ENCODE measurements at places on chromosomes 1 and 21.
A peak's percentile ranks its signal among the peaks of the same experiment; 100 is the strongest.

DNA sequence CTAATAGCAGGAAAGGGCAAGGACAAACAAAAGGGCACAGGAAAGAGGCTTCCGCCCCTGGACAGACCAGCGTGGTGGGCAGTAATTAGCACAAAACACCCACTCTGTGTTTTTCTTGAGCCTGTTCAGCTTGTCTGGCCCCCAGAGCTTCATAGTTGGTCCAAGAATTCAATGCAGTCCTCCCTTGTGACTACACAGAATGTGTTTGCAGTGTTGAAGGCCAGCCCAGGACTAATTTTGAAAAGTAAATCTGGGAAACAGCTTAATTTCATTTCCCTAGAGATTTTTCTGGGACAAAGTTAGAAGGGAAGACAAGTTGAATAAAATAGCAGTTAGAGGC, 49.2 kb upstream of the LMO4 start:
- no peak for DNase-seq

GRCh38 chr1:202311875-202312635, 29.7 kb downstream of the UBE2T start:
- DNase-seq, result peak; percentile 55

DNA sequence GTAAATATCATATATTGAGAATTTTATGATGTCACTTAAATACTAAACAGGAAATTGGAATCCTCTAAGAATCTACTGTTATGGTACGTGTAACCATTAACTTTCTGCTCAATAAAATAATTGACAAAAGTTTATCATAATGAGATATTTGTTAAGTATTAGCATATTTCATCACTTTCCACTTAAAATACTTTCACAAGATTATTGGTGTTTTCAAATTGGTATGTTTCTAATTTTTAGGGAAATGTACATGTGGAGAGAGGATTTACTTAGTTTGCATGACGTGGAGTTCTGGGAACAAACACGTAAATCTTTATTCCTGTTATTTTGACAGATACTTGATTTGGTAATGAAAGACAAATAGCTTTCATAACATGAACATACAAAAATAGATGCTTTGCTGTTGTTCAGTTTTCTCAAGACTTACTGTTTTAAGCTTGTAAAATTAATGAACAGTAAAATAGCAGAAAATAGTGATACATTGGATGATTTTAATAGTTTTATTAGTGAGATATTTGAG, 1.6 kb downstream of the SRSF11 start:
- DNase-seq, result no peak

DNA sequence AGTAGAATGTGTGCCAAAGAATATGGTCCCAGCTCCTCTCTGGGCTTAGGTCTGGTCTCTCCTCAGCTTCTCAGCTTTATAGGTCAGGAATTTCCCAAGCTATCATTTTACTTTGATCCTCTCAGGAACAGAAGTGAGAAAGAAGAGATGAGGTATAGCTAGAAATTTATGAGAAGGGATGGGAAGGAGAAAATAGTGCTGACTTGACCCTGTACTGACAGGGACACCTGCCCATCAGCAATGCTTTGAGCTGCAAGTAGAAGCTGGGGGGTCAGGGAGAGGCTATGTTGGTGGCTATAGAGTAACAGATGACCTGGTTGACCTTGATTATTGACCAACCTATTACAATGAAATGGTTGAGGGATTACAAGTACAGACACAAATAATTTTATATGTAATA, 75.0 kb downstream of the XCL2 start:
- DNase-seq, result no peak

GRCh38 chr1:44113095-44113609, 5.5 kb upstream of the KLF17 start:
- DNase-seq, result no peak

DNA sequence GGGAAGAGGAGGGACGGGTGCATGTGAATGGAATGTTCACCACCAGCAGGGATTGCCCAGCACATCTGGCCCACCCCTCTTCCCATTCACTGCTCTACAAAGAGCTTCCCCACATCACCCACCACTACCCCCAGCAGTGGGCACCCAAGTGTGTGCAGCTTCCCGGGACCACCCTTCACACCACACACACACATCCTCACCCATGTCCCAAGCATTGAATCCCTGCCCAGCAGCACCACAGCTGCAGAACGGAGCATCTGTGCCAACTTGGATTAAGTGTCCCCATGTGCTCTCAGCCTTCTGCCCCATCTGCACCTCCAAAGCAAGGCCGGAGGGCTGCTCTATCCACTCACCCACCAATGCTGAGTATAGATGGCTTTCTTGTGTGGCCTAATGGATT, 141.4 kb downstream of the PSMG1 start:
- no peak for DNase-seq

GRCh38 chr1:119225265-119225664, 84.8 kb upstream of the WARS2 start:
- no peak for DNase-seq
